ENCODE measurements at places on chromosomes 1 and 21.
A peak's percentile ranks its signal among the peaks of the same experiment; 100 is the strongest.

DNA sequence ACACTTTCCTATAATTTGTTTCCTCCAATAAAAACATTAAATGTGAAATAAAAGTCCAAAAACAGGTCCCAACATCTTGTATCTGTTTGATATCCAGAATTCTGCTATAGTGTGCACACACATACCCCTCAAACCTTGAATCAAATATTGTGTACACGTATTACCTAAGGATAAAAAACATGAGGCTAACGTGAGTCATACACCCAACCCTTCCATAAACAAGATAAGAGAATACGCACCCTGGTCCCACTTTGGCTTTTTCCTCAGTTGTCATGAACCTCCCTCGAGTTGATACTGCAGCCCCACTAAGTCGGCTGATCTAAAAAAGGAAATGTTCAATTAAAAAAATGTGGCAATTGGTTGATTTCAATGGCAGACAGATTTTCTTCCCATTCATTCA lies 5.2 kb downstream of the KHDC4 start:
- no peak for DNase-seq
- no peak overlapping the region for H3K4me3 ChIP-seq
- peak overlapping the region; percentile 96 for H3K27ac ChIP-seq
- H3K27me3 ChIP-seq, result no peaks in the 10 kb centered on the region
- peaks cover 49% of the 10 kb centered on the region for H3K4me1 ChIP-seq

DNA sequence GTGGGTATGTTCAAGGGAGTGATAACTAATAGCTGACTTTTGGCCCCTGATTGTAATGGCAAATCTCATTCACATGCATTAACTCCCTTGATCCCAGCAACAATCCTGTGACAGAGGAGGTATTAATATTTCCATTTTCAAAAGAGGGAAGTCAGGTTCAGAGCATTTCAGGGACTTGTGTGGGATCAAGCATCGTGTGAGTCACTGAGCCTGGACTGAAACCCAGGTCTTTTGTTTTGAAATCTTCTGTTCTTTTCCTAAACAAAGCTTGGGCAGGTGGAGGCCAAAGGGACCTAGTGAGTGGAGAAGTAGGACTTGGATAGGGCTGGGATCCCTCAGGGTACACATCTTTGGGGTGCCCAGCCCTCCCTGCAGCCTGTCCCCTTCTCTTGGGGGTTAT lies 37.9 kb downstream of the ETNK2 start:
- no peak overlapping the region for H3K27ac ChIP-seq
- no peak overlapping the region for H3K4me3 ChIP-seq
- no peaks in the 10 kb centered on the region for H3K27me3 ChIP-seq
- no peak for DNase-seq

DNA sequence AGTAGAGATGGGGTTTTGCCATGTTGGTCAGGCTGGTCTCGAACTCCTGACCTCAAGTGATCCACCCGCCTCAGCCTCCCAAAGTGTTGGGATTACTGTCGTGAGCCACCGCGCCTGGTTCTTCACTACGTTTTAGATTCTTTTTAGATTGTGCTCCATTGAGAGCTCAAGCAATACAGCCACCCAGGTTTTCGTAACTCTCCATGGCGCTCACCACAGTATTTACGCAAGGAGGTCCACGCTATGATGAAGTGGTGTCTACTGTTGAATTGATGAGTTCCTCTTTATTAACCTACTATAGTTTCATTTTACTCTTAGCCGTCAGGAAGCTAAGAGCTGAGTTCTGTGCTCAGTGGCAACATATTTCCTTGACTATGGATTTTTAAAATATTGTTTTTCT lies 1.8 kb upstream of the KIF1B start:
- H3K36me3 ChIP-seq, result no peaks in the 10 kb centered on the region
- peak overlapping the region; percentile 98 for H3K27ac ChIP-seq
- no peak for DNase-seq
- H3K27me3 ChIP-seq, result no peaks in the 10 kb centered on the region
- peaks cover 25% of the 10 kb centered on the region for H3K4me1 ChIP-seq

DNA sequence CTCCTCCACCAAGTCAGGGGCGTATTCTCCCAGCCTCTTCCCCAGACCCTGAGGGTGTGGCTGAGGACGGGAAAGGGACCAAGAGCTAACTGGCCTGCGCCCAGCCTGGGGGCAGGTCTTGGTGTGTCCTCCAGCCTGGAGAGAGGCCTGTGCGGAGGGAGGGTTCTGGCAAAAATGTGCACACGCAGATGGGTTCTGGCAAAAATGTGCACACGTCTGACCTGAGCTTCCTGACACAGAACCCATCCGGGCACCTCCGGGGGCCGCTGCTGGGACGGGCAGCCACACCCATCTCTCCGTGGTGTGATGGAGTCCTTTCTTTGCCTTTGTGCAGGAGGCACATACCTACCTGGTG lies 23.1 kb upstream of the PKP1 start:
- DNase-seq, result no peak
- peaks cover 19% of the 10 kb centered on the region for H3K27me3 ChIP-seq

- peak within 1 kb of the TSS; percentile 81 for H3K4me3 ChIP-seq
- no peaks in the 10 kb centered on the region for H3K36me3 ChIP-seq
- peaks cover 27% of the 10 kb centered on the region for H3K4me1 ChIP-seq
- DNase-seq, result peak; percentile 99
These were observed at the start of the genes ORC1 and PRPF38A for GRCh38 chr1:52404116-52404974. Gene ORC1 (minus strand): TSS chr1:52404423. CDS start chr1:52402223, 2,200 bp downstream. Gene PRPF38A (plus strand): TSS chr1:52404602. CDS start chr1:52404750, 148 bp downstream.
